Gastroesophageal sphincter (tissue), 4 donors: ENCODE measurements at places on chromosomes 1 and 21. TPM values are rescaled to one million over a fixed set of nuclear protein-coding genes. Genes with fewer than 3 reads are reported as not detected.

SMG5 gene
- total RNA-seq, result 60.2 TPM

SMPDL3B gene
- 1.1 TPM for total RNA-seq

KRTAP11-1 gene
- not detected for total RNA-seq

CDA gene
- not detected for total RNA-seq

C1QC gene
- 254 TPM for total RNA-seq

PDZK1IP1 gene
- total RNA-seq, result 0.78 TPM

GNAT2 gene
- total RNA-seq, result not detected

GUCA2B gene
- not detected for total RNA-seq

LCE1F gene
- not detected for total RNA-seq

JUN gene
- 105 TPM for total RNA-seq

GNG4 gene
- not detected for total RNA-seq

CSDE1 gene
- total RNA-seq, result 1,932 TPM

PLPPR4 gene
- total RNA-seq, result 2.8 TPM

HSPA6 gene
- total RNA-seq, result 6.6 TPM

DISP3 gene
- total RNA-seq, result 0.19 TPM

PERM1 gene
- 0.39 TPM for total RNA-seq

KCNK1 gene
- 2.2 TPM for total RNA-seq

TMCC2 gene
- 7.0 TPM for total RNA-seq

TAS1R1 gene
- total RNA-seq, result not detected

AKR7A3 gene
- total RNA-seq, result 0.58 TPM

TCHH gene
- total RNA-seq, result 0.54 TPM

GPR161 gene
- total RNA-seq, result 18.2 TPM

ADAM30 gene
- total RNA-seq, result not detected

FASLG gene
- not detected for total RNA-seq

MXRA8 gene
- total RNA-seq, result 69.8 TPM

KLHL17 gene
- 3.6 TPM for total RNA-seq

UBXN10 gene
- total RNA-seq, result 9.2 TPM

CHIA gene
- not detected for total RNA-seq

HPCA gene
- not detected for total RNA-seq

VCAM1 gene
- 13.7 TPM for total RNA-seq

SELE gene
- not detected for total RNA-seq

ADCY10 gene
- total RNA-seq, result 0.12 TPM

HSD3B2 gene
- not detected for total RNA-seq

CD5L gene
- total RNA-seq, result 0.40 TPM

CCDC17 gene
- total RNA-seq, result 2.0 TPM

PARS2 gene
- total RNA-seq, result 6.4 TPM

SLC44A3 gene
- total RNA-seq, result 3.9 TPM

JAM2 gene
- total RNA-seq, result 24.9 TPM

C21orf58 gene
- total RNA-seq, result 2.0 TPM

IFNLR1 gene
- 0.93 TPM for total RNA-seq

TTC22 gene
- 7.3 TPM for total RNA-seq

NBPF4 gene
- total RNA-seq, result not detected

CD34 gene
- total RNA-seq, result 53.4 TPM

S100A5 gene
- not detected for total RNA-seq

RUNX3 gene
- total RNA-seq, result 0.77 TPM

TNFSF18 gene
- total RNA-seq, result 0.93 TPM

OR2L13 gene
- total RNA-seq, result not detected

LORICRIN gene
- total RNA-seq, result not detected

FMN2 gene
- 0.27 TPM for total RNA-seq

AGT gene
- 16.0 TPM for total RNA-seq

ZC3H12A gene
- 12.6 TPM for total RNA-seq

VHLL gene
- not detected for total RNA-seq

BCAN gene
- 1.9 TPM for total RNA-seq

C1orf226 gene
- total RNA-seq, result 14.6 TPM

SELL gene
- 2.1 TPM for total RNA-seq

MROH7 gene
- total RNA-seq, result 25.2 TPM

NBPF10 gene
- 1.4 TPM for total RNA-seq
